ENCODE measurements at places on chromosomes 7 and 10. TPM values are rescaled to one million over a fixed set of nuclear protein-coding genes. Genes with fewer than 3 reads are reported as not detected.

PDCD11 gene
- total RNA-seq, result 15.6 TPM

- peak; percentile 88 for DNase-seq
Measured at GRCh38 chr7:149773446-149774236, at the start of gene ZNF467. Gene ZNF467, minus strand, starts transcription at chr7:149773588. Its CDS starts 2,556 bp downstream, at chr7:149771032.

GRCh38 chr7:103712991-103713778 is 267.2 kb upstream of the SLC26A5 start:
- DNase-seq, result no peak

DNA sequence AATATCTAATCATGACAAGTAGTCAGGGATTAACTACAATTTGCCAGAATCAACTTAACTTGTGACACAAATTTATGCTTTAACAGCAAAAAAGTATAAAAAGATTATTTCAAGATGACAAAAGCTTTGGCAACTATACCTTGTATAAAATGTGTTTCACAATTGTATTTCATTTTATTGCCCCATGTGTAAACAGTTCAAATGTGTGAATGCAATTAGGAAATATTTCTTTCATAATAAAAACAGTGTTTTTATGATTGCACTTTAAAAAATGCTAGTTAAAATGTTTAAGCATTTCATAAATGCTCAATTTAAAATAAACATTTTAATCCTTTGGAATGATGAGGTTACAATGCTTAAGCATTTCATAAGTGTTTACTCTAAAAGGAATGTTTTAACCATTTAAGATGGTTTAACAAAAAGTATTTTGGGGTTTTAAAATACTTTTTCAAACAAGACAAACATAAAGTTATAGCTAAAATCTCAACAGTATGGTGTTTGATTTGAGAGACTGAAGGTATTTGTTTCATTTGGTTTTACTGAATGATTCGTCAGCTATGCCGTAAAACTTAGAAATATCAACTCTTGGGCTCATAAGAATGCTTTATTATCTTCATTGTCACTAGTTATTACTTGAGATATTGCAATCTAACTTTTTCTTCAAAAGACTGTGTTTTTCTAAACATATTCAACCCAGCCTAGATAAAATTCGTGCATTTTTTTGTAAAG is 50.1 kb downstream of the SFTPD start:
- DNase-seq, result no peak

HABP2 gene
- total RNA-seq, result not detected

CALML3 gene
- total RNA-seq, result not detected

DNA sequence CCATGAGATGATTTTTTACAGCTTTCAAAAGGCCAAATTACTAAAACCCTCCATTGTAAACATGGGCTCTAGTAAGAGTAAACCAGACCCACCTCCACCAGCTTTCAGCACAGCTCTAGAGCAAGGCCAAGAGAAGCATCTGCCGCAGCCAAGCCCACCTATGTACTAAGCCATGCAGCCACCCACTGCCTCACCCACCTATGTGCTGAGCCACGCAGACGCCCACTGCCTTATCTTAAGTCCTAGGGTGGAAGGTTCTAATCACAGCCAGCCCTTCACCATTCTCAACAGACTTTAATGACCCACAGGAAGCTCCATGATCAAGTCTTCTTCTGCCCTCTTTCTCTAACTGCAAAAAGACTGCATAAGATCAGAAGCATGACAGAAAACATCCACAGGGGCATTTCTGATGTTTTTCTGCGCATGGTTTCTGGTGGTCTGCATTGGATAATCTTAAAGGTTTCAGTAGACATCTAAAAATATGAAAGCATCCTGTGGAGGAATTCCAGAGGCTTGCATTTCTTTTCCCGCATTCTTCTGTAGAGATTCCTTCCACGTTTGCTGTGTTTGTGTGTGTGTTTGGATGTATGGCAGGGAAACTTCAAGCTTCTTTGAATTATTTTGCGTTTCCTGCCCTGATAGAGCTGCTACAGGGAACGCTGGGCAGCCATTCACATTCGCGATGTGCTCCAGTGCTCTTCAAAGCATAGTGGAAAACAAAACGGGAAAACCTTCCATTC is 286.1 kb upstream of the KLF6 start:
- DNase-seq, result no peak

DNA sequence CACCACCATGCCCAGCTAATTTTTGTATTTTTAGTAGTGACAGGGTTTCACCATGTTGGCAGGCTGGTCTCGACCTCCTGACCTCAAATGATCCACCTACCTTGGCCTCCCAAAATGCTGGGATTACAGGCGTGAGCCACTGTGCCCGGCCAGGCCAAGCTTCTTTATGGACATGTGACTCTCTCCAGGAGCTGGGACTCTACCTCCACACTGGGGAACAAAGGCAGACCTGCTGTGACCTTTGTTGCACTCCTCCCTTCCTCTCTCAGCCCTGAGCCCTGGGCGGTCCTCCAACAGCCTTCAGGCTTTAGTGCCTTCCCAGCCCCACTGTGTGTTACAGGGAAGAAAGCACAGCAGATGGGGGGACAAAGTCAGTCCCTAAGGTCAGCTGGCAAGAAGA is 55.0 kb upstream of the DUSP5 start:
- no peak for DNase-seq

DNA sequence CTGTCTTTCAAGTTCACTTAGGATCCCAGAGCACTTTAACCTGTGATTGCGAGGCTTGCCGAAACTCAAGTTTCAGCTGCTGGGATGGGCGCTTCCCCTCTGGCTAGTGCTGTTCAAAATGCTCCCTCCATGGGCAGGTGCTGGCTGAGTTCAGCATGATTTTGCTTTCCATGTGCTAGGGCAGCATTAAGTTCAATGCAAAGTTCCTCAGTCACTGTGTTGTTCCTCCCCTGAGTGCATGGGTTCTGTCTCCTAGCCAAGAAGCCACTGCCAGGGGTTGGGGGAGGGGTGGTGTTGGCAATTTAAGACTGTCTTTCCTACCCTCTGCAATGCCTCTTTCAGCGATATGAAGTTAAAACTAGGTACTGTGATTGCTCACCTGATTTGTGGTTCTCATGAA is 56.5 kb upstream of the HELLS start:
- no peak for DNase-seq

KLF14 gene
- not detected for total RNA-seq

DNA sequence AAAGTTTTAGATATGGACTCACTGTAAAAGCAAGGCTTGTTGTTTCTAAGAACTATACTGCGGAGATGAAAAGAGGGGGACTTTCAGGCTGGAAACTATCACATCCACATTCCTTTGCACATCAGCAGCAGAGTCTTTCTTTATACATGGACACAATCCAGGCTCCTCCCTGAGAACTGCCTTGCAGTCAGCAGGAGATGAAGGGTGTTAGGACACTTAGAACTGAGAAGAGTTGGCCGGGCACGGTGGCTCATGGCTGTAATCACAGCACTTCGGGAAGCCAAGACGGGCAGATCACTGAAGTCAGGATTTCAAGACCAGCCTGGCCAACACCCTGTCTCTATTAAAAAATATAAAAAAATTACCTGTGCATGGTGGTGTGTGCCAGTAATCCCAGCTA is 9.7 kb upstream of the GARS1 start:
- DNase-seq, result no peak

GRCh38 chr7:78703391-78703790 is 750.1 kb downstream of the MAGI2 start:
- no peak for DNase-seq

DNA sequence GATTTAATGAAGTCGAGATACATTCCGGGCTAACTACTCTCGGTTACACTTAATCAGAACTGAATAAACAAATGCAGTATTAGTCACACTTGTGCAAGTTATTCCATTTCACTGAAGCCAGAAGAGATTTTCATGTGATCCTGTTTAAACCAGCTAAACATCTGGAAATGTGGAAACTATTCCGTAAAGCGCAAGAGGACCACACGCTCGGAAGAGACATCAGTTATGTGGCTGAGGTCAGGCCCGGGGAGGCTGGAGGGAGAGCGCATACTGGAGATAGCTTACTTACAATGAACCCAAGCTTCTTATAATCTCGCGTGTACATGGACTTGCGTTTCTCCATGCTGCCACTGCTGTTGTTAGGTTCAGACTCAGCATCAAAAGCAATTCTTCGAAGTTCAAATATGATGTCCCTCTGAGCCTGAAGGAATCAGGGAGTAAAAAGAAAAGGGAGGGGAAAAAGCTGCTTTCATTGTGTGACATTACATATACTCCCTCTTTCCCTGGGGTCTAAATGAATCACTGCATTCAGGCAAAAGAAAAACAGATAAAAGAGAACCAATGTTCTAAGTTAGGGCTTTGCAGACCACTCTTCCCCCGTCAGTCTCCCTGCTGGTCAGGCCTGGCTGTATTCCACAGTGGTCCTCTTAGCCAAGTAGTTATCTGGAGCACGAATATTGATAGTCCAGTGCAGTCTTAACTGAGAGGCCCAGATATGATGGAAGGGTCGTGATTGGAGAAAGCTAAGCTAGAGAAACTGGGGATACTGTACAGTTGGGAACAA is 237.4 kb downstream of the ELMO1 start:
- no peak for DNase-seq

- no peak for DNase-seq
Measured at GRCh38 chr10:91140995-91141549, 79.4 kb upstream of the PCGF5 start.

DNA sequence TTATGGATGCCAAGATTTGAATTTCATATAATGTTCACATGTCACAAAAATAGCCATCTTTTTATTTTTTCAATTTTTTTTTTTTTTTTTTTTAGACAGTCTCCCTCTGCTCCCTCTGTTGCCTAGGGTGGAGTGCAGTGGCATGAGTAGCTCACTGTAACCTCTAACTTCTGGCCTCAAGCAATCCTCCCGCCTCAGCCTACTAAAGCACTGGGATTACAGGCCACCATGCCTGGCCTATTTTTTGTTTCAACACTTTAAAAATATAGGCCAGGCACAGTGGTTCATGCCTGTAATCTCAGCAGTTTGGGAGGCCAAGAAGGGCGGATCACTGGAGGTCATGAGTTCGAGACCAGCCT is 246.3 kb downstream of the SKIDA1 start:
- no peak for DNase-seq

- DNase-seq, result no peak
Measured at GRCh38 chr7:107955394-107955793, 47.6 kb downstream of the LAMB1 start.
